ENCODE measurements at places on chromosomes 3 and 15. TPM values are rescaled to one million over a fixed set of nuclear protein-coding genes. Genes with fewer than 3 reads are reported as not detected.

- no peak for DNase-seq
Observed at GRCh38 chr3:95521396-95521795, 1293.0 kb upstream of the EPHA6 start.

Gene GP9
- not detected for total RNA-seq

GRCh38 chr3:58965865-58966264 lies 84.0 kb downstream of the CFAP20DC start:
- no peak for DNase-seq

- no peak for DNase-seq
Observed at GRCh38 chr3:5198986-5199731, 11.7 kb downstream of the EDEM1 start.

GRCh38 chr3:158780766-158781165 lies 21.1 kb upstream of the MFSD1 start:
- no peak for DNase-seq

DNA sequence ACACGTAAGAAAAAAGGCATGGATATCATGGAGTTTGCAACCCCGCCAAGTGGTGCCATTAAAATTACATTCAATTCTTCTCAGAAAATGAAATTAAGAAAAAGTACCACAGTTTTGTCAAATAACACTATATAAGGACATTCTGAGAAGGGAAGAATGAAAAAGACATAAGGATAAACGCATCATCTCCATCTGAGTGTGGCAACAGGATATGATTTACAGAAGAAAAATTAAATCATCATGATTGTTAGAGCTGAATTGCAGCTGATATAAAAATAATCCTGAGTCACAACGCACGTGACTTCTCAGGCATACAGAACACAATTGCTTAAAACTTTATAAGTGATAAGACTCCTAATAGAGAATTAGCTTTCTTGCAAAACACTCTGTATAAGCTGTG lies 133.8 kb downstream of the GREM1 start:
- DNase-seq: no peak

- no peak for DNase-seq
Observed at GRCh38 chr15:94845390-94845716, 614.0 kb downstream of the MCTP2 start.

GRCh38 chr3:53159156-53160060 lies 1.6 kb upstream of the PRKCD start:
- DNase-seq: no peak

GRCh38 chr15:91040856-91041255 lies 18.5 kb upstream of the VPS33B start:
- DNase-seq: no peak

GRCh38 chr3:187328691-187329090 lies 37.2 kb upstream of the MASP1 start:
- DNase-seq: no peak

- DNase-seq: no peak
Observed at GRCh38 chr3:105755121-105755886, 113.5 kb downstream of the CBLB start.

DNA sequence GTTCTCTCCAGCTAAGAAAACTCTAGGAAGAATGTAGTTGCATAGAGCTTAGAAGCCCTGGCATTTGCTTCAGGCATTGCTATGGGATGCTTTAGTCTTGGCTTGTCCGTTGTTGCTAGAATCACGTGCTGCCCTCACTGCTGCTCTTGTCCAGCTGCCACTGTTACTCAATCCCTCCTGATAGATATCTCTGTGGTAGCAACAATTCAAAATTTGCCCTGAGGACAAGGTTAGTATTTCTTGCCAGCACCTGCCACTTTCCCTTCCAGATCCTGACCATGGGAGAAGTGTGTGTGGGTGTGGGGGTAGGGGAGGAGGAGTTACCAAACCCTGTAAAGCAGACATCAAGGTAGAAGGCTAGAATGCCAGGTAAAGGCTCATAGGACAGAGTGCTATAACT lies 113.8 kb downstream of the PPM1L start:
- DNase-seq: no peak

DNA sequence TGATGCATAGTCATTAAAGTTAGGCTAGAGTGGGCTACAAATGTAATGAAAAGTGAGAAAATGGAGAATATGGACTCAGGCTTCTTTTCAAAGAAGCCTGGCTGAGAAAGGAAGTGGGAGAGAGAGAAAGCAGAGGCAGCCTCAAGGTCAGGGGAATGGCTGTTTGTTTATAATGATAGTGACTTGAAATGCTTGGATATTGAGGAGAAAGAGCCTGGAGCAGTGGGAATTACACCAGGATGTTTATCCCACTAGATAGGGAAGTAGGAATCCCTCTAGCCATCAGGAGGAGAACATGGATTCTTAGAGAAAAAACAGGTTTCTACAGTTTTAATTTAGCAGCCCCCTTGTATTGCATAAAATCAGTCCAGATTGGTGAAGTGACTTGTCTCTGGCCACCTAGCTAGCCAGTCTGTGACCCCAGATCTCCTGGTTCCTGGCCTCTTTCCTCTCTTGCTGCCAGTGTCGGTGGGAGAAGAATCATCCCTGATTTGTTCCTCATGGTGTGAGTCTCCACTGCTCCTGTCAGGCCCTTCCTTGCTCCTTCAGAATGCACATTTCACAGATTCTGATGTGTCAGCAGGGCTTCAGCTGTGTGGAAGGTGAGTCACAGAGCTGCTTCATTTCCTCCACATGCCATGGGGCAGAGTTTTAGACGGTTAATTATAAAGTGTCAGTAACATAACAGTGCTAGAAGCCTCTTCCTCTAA lies 32.9 kb downstream of the SEMA6D start:
- DNase-seq: no peak

Gene P2RY12
- 11.5 TPM for total RNA-seq

Gene TIGIT
- not detected for total RNA-seq

Gene CNTN3
- 1.5 TPM for total RNA-seq

GRCh38 chr15:42226648-42227047 lies 18.5 kb upstream of the VPS39 start:
- no peak for DNase-seq

- DNase-seq: no peak
Observed at GRCh38 chr15:52193791-52194190, 2.6 kb upstream of the GNB5 start.

GRCh38 chr3:42805141-42805821 lies 991 bp upstream of the HIGD1A start:
- no peak for DNase-seq

DNA sequence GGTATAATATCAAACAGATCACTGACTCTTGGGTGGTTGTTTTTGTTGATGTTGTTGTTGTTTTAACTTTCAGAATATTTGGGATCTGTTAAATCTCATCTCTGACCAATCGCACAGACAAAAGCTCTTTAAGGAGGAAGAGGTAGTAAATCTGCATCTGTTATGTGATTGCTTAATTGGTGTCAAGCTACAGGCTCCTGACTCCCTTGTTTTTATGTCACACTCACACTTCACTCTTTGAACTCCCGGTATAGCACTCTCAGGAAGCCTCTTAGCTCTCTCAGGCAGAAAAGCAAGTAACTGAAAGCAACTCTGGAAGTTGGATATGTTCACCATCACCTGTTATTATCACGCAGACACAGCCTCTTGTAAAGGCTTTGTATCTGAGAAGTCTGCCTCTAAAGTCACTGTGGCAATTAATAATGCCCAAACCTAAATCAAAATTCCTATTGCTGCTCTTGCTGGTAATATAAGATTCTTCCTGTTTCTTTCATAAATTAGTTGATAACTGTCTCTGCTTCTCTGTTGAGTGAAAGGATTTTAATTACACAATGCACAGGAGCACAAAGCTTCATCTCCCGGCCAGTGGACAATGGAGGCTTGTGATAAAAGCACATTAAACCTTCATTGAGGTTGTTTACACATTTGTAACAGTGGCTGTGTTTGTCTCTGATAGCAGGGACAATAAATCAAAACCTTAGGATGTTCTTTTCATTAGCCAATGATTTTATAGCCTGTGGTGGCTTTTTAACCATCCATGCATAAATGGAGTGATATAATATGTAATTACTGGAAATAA lies 576.7 kb downstream of the MFSD1 start:
- DNase-seq: no peak

DNA sequence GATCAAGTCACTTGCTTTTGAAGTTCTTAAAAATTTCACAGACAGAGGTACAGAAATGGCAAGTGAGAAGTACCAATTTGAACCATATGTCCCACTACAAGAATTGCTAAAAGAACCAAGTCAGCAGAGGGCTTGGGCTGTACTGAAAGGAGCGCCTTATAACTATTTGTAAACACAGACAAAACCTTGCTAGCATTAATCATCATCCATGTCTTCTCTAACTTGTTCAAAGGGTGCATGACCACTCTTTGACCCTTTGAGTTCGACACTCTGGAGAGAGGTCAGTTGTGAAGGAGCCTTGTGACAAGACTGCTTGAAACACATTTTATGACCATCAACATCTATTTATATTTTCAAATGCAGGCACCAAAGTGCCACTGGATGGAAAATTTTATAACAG lies 191.7 kb downstream of the PDZRN3 start:
- no peak for DNase-seq

DNA sequence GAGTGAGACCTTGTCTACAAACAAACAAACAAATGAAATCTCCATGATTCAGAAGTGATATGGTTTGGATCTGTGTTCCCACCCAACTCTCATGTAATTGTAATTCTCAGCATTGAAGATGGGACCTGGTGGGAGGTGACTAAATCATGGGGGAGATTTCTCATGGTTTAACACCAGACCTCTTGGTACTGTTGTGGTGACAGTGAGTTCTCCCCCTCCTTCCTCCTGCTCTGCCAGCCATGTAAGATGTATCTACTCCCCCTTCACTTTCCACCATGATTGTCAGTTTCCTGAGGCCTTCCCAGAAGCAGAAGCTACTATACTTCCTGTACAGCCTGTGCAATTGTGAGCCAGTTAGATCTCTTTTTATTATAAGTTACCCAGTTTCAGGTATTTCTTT lies 438.4 kb upstream of the THBS1 start:
- DNase-seq: no peak

Gene ALS2CL
- 14.4 TPM for total RNA-seq

Gene TMC3
- not detected for total RNA-seq

DNA sequence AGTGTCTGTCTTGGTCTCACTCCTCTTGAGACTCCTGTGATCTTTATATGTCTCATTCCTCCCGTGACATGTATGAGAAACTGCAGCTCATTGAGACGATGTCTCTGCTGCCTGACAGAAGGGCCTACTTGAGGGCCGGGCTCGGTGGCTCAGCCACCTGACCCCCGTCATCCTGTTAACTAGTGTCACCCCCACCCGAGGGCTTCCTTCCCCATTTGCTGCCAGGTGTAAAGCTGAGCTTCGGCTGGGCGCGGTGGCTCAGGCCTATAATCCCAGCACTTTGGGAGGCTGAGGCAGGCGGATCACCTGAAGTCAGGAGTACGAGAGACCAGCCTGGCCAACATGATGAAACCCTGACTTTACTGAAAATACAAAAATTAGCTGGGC lies 12.7 kb downstream of the SEMA4B start:
- DNase-seq: no peak

Gene PYGO1
- 11.9 TPM for total RNA-seq

Gene IGSF10
- 0.44 TPM for total RNA-seq

GRCh38 chr3:33186524-33187367 lies 31.9 kb downstream of the SUSD5 start:
- DNase-seq: no peak

- DNase-seq: no peak
Observed at GRCh38 chr15:26261966-26262365, 398.8 kb upstream of the ATP10A start.

- DNase-seq: peak; percentile 71
Observed at GRCh38 chr3:52123106-52123725, 31.0 kb downstream of the POC1A start.

DNA sequence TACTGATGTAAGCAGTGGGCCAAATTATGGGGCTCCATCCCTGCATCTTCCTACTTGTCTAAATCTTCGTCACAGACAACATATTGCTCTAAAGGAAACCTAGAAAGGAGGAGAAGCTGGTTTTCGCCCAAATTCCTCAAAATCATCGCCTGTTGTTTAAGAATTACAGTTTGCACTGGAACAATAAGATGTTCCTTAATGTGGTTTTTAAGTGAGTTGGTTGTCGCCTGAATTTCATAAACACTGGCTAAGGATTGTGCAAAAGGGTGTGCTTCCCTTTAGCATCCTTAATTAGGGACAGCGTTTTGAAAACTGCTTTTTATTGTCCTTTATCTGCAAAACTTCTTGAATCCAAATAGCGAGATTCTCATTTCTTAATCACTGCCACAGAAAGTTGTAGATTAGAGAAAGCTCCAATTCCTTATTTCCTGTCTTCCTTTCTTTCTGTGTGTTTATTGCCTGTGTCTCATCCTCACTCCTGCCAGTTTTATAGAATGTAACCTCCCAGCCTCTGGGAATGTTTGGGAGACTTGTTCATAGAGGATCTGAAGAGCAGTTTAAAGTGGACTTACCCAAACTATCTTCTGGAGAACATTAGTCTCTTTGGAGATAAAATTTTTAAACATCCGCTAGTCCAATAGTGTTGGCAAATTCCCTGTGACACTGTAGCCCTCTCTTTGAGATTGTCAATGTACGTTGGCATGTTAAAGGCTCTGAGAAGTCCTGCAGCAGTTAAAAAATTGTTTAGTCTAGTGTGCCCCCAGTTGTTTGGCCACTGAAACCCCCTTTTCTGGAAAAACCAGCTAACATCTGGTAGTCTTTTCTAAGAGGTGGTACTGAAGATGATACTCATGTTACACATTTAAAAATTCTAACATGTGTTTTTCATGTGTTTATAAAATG lies 50.4 kb downstream of the FLNB start:
- DNase-seq: no peak

Gene ITIH4
- 12.6 TPM for total RNA-seq

Gene BDH1
- total RNA-seq: 17.4 TPM

Gene SCN5A
- 2.5 TPM for total RNA-seq
